ENCODE measurements at places on chromosomes 5 and 9.

- no peak for DNase-seq
Observed at GRCh38 chr5:170632985-170633234, 129.1 kb downstream of the KCNIP1 start.

DNA sequence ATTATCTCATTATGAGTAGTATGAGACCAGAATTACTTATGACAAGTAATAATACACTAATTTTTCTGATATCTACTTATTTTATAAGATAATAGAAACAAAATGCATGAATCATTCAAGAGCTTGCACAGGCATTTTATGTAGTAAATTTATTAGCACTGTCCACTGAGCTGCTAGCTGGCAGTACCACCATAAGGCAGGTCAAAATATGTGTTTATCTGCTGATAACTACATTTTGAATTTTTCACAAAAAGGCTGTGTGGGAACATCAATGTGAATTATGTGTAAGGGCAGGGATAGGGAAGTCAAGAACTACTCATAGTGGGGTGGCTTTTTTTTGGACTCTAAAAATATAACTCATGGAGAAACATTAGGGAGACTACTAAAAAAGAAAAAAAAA is 249.6 kb downstream of the PAPPA start:
- no peak for DNase-seq

DNA sequence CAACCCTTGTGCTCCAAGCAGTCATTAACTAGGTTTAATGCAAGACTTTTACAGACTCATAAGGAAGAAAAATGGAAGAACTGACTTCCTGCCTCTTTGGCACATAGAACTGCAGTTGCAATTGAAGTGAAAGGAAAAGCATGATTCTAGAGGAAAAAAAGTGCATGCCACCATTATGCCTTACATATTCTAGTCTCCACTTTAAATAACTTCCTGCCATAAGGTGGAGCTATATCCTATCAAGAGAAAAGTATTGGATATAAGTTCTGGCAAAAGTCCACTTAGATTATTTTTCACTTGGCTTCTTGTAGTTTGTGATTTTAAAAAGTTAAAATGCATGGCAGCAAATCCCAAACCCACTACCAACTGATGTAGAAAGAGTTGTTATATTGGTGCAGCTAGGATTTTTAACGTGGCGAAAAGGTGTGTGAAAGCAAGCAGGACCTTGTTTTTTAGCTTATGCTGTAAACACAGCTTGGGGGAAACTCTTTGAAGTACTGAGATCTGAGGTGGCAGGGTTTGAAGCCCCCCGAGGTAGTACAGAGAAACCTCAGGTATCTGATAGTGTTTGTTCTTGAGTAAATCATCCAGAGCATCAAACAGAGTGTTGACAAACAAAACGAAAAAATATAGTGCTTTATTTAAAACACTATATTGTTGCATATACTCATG is 117.9 kb downstream of the ANXA1 start:
- no peak for DNase-seq

DNA sequence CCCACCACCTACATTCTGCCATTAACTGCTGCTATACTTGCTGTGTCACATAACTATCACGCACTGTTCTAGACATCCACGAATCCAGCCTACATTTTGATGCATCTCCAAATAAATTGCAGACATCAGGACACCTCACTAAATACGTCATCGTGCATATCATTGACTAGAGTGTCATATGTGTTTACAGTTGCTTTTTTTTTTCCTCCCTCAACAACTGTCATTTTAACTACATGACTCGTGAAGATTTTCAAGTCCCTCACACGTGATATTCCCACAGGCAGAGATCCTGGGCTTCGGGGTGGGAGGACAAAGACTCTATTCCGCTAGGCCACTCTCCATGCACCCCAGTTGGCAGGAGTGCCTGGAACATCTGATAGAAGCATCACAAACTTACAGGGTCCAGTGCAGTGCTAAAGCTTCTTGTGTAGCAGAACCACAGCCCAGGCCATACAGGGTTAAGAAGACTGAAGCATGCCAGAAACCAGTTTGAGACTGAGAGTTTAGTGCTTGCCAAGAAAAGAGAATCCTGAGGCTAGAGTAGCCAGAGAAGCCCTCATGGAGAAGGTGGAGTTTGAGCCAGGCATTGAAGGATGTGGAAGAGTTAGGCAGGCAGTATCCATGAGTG is 1.1 kb downstream of the PCYOX1L start:
- no peak for DNase-seq

DNA sequence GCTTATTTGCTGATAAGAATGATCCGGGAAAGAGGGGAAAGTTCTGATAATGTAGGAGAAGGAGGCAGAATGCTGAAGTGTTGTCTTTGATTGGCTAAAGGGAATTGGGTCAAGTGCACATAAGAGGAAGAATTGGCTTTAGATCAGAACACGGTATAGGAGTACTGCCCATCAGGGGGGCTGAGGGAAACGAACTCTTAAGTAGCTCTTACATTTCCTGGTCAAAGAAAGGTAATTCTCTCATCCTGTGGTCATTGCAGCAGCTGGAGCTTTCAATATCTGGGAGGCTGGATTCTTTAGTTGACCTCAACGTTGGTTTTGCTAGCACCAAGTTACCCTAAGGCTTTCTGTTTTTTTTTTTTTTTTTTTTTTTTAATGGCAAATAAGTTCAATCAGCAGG is 178.7 kb upstream of the NR3C1 start:
- DNase-seq = no peak

DNA sequence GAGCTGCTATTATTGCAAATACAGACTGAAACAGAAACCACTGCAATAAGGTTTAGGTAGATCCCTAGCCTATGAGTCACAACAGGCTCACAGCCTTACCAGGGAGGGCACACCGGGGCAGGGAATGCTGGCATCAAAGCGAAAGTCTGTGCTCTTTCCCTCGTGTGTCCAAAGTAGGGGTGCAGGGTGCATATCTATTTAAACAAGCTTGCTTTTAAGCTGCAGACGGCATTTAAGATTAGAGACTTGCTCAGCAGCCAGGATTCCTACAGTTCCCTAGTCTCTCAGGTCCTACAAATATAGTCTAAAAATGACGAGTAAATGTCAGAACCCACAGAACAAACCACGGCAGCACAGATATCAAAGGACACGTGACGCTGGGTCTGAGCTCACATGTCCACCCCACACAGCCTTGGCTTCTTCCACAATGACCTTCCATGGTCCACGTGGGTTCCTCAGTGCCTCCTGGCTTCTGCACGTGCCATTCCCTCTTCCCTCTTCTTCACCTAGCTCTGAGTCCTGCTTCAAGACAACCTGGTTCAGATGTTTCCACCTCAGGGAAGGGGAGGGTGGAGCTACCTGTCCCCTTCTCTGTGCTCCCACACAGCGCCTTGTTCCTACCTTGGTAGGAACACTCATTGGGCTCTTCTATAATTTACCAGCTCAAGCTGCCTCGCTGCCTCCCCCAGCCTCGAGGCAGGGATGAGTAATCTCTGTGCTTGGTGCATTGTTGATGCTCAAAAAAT is 193.2 kb downstream of the MAPKAP1 start:
- DNase-seq = no peak

GRCh38 chr9:16898464-16898863 is 28.0 kb upstream of the BNC2 start:
- no peak for DNase-seq

GRCh38 chr5:142109331-142110045 is 909 bp downstream of the NDFIP1 start:
- peak; percentile 63 for DNase-seq

GRCh38 chr9:21015129-21015815 is 16.2 kb downstream of the HACD4 start:
- no peak for DNase-seq

- DNase-seq = no peak
Observed at GRCh38 chr5:85841653-85842052, 776.1 kb upstream of the COX7C start.
